ENCODE measurements at places on chromosomes 4 and X.
A peak's percentile ranks its signal among the peaks of the same experiment; 100 is the strongest.

- no peak for DNase-seq
Measured at GRCh38 chr4:187826725-187827124, 168.8 kb upstream of the ZFP42 start.

- DNase-seq = no peak
Measured at GRCh38 chr4:168831585-168831918, 178.5 kb downstream of the CBR4 start.

GRCh38 chrX:28787206-28787605 is 200.0 kb downstream of the IL1RAPL1 start:
- no peak for DNase-seq

DNA sequence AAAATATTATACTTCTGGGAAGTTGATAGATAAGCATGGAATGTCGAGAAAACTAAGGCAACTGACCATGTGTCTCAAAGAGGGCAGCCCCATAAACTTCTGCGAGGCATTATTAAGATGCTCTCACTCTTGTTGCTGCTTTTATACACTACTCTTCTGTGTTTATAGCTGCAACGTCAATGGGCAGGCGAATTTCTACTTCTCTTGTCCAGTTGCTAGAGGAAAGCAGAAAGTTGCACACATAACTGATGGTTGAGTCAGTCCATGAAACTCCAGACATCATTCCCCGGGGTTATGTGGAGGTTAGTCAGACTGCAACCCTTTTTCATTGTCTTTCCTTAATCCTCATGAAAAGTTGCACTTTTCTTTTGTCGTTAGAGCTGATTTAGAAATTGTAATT is 39.8 kb downstream of the VCX3B start:
- DNase-seq = no peak

GRCh38 chr4:88573276-88573980 is 18.9 kb upstream of the HERC3 start:
- DNase-seq = no peak

GRCh38 chrX:120560842-120561633 is at the start of gene CUL4B:
Gene CUL4B, minus strand, starts transcription at chrX:120560962. Its CDS starts 324 bp downstream, at chrX:120560638.
- DNase-seq = peak; percentile 98

- DNase-seq = no peak
Measured at GRCh38 chrX:25019707-25020390, 4.1 kb upstream of the ARX start.

GRCh38 chr4:151260526-151260925 is 16.4 kb upstream of the PRSS48 start:
- no peak for DNase-seq

GRCh38 chr4:171532968-171533367 is 280.2 kb upstream of the GALNTL6 start:
- no peak for DNase-seq

DNA sequence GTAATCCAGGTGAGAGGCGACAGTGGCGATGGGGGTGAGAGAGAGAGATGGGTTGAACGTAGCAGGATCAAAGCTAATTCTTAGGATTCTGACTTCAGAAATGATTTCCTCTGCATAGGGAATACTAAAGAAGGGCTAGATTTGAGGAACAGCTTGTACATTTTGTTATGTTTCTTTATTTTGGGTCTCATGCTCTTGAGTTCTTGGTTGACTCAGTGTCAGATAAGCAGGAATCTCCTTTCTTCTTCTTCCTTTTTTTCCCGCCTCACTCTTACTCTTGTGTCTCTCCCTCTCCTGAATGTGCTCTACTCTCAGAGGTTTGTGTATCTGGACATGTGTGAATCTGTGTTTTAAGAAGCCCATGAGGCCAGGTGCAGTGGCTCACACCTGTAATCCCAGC is 36.4 kb downstream of the FAM193A start:
- DNase-seq = no peak

- DNase-seq = no peak
Measured at GRCh38 chr4:83382850-83383249, 48.2 kb upstream of the HPSE start.

GRCh38 chrX:149453906-149454822 is 50.9 kb downstream of the IDS start:
- DNase-seq = no peak

- no peak for DNase-seq
Measured at GRCh38 chr4:28248269-28248668, 1387.6 kb downstream of the STIM2 start.

DNA sequence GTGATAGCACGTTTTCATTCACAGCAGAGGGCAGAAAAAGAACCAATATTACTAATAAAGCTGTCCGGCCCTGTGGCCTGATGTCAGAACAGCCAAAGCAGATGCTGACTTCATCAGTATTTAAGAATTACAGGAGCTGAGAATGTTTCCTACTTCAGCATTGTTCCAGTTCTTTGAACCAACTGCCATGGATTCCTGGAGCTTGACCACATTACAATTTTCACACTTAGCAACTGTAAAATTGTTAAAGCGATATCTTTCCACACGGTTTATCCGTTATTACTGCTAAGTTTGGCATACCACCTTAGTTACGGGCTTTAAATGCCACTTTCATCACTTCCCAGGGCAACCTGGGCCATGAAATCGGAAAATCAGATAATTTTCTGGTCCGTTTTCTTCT is 118.2 kb downstream of the EPHA5 start:
- no peak for DNase-seq

DNA sequence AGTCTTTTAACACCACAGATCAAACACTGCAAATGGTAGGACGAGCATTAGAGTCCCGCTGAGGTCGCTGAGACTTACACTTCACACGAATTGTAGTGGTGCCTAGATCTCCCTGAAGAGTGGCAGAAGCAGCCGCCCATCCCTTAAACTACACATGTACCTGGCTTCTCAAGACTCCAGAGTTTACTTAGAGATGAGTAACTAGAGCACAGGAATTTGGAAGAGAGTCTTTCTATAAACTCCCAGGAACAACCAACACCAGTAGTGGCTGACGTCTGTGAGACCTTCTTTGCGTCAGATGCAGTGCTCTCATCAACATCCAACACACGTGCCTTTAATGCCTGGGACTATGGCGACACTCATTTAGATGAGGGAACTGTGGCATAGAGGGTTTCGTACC is 12.6 kb downstream of the SORBS2 start:
- no peak for DNase-seq

- no peak for DNase-seq
Measured at GRCh38 chrX:40893251-40893910, 158.0 kb upstream of the MED14 start.

GRCh38 chr4:152697284-152698088 is 17.7 kb upstream of the TMEM154 start:
- no peak for DNase-seq

- DNase-seq = no peak
Measured at GRCh38 chr4:126071346-126072333, 756.9 kb downstream of the FAT4 start.

GRCh38 chr4:3197366-3198105 is 51.4 kb upstream of the MSANTD1 start:
- no peak for DNase-seq

GRCh38 chrX:19792412-19792811 is 95.0 kb downstream of the SH3KBP1 start:
- DNase-seq = no peak

DNA sequence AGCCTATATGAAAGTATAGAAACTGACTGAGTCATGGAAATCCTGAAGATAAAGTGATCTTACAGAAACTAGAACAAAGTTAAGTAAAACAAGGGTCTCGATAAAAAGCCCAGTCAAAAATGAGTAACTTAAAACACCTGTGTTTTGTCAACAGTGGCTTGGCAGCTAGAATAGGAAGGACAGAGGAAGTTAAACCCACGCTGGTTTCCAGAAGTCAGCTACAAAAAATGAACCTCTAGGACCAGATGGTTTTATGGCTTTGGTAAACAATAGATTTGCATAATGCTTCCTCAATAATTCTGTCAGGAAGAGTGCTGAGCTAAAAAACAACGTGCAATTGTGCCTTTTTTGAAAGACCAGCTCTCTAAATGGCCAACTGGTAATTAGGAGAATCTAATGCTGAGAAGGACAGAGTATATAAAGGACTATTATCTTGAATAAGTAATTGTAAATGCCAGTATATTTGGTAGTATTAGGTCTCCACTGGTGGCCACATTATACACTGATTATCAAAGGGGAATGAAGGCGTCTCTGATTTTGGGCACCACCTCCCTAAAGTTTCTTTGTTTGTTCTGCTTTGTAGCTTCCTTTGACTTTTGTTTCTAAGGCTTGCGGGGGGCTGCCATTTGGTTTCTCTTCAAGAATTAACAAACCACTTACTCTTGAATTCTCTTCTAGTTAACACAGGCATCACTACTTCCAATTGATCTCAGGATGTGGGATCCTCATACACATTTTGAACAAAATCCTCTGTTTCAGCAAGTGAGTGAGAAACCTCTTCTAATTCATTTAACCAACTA is 72.2 kb upstream of the PPP3CA start:
- DNase-seq = no peak

DNA sequence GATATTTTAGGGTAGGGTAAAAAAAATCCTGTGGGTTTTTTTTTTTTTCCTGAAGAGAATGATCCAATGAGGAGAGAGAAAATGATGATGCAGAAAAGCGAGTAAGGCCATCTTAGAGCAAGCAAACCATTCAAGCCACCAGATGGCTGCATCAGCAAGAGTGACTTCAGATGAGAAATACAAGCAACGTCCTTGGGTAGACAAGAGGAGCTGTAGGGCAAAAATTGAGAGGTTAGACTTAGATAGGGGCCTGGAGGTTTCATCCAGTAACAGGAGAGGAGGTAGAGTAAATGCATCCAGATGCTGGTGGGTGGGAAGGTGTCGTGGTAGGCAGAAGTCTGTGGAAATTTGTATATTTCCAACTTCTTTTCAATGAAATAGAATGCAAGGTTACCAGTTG is 14.6 kb downstream of the FTHL17 start:
- DNase-seq = no peak

DNA sequence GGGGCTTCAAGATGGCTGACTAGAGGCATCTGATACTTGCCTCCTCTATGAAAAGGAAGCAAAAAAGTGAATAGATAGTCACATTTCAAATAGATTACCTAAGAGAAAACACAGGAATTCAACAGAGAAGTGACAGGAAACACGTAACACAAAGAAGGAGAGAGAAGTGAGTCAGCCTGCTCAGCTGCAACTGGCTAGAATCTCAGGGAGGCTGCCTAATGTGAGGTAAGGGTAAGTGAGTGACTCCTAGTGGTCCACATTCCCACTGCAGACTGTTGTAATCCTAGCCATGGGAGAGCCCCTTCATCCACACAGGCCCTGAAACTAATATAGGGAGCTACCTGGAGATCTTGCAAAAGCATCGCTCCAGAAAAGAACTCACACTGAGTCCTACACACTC is 179.2 kb downstream of the SLC7A11 start:
- DNase-seq = no peak

GRCh38 chr4:136713140-136713539 is 819.2 kb downstream of the PCDH18 start:
- DNase-seq = no peak

- DNase-seq = no peak
Measured at GRCh38 chrX:997631-998137, 214.8 kb downstream of the CRLF2 start.

DNA sequence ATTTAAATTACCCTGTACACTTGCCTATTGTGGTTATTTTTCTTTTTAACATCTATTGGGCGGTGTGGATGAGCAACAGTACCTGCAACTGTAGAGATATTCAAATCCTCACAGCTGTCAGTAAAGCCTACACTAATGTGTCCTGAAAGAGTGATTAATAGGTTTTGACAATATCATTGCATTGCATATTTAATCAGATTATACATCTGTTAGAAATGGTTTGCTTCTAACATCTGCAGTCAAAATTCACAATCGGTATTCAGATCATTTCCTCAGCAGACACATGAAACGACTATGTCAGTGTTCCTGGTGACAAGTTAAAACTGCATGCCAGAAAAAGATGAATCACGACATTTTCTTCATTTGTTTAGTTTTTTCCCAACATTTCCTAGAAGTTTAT is 254.6 kb upstream of the EPHA5 start:
- no peak for DNase-seq

Measured in posterior cingulate gyrus (tissue), 11 donors.